GF-D8 (cell line): ENCODE measurements at places on chromosomes 11 and 22.
A peak's percentile ranks its signal among the peaks of the same experiment; 100 is the strongest.

DNA sequence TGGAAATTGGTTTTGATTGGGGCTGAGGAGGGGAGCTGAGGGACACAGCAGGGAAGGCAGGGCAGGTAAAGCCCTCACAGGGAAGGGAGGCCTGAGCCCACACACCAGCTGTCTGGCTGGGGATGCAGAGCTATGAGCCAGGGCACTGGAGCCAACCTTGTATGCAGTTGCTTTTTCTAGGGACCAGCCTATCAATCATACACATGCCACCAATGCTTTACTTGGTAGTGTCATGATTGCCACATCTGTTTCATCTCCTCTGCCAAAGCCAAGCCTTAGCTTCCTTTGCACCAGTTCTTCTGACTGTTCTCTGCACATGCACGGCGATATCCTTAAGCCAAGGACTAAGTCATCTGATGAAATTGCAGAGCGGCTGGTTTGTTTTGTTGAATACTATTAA, 207.1 kb upstream of the PLET1 start:
- no peak for DNase-seq

DNA sequence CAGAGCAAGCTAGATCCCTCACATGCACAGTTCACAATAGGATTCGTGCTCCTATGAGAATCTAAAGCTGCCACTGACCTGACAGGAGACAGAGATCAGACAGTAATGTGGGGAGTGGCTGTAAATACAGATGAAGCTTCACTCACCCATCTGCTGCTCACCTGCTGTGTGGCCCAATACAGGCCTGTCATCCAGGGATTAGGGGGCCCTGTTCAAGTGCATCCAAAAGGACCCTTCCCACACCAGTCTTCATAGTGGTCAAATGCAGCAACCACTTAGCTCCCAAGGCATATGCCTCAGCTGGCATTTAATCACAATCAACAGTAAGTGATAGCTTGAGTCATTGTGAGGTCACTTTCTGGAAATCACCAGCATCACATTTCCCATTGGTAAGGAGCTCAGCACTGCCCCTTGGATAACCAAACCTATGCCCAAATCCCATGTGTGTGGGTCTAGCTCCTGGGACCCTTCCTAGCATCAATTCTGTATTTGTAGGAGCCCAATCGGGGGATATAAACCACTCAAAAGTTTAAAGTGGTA, 65.6 kb downstream of the OR4C45 start:
- no peak for DNase-seq

GRCh38 chr22:44536411-44536810, 38.4 kb upstream of the RTL6 start:
- no peak for DNase-seq

- no peak for DNase-seq
These were observed 43.3 kb downstream of the PARVA start for GRCh38 chr11:12420706-12421105.

DNA sequence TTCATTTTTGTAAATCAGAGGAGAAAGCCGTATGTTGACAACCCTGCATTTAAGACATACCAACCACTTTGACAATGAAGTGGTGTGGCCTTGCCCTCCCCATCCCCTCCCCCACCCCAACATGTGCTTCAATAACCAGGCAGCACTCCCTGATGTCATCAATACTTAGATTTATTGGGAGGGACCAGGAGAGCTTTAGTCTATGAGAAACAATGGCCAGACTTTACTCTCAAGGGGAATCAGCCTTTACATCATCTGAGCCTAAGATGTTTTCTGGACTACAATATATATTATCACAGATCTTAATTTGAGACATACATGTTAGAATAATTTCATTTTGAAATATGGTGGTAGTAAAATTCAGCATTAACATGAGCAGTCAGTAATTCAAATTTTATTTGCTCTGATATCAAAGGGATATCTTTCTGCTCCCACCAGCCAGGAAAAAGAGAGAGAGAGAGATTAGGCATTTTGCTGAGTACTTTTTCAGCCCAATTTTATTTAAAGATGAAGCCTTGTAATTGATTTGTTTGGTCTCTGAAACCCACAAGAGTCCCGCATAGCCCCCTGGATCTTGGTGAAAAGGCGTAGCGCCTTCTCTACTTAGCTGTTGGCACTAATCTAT, 38.1 kb downstream of the PARVA start:
- no peak for DNase-seq

DNA sequence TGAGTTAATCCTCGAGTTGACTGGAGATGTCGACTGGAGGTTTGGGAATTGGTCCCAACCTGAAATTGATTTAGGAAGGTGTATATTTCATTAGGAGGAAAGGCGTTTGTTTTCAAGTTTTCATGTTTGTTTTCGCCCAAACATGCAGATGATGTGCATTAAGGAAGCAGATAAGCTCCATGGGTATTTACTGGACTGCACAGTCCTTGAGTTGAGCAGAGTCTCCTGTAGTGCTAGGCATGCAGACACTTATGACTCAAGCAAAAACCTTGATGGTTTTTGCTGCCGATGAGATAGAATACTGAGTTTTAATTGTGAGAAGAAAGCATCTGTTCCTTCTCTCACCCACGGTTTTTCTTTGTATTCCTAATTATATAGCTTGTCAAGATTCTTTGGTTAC, 27.9 kb downstream of the CABIN1 start:
- DNase-seq = no peak

DNA sequence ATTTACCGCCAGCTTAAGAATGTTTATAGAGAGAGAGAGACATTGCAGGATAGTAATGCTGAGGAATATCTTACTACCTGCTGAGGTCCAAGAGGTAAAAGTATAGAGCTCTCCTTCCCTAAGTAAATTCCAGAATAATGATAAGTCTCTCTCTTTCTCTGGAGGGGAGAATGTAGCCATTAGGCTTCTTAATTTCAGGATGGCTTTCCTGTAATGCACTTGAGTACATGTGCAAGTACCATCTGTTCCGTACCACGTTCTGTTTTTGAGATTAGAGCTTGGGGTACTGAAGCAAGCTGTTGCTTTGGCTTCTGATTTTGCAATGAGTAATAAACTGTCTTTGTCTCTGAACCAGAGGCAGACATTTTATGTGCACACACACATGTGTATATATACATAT, 1314.0 kb downstream of the JRKL start:
- no peak for DNase-seq

DNA sequence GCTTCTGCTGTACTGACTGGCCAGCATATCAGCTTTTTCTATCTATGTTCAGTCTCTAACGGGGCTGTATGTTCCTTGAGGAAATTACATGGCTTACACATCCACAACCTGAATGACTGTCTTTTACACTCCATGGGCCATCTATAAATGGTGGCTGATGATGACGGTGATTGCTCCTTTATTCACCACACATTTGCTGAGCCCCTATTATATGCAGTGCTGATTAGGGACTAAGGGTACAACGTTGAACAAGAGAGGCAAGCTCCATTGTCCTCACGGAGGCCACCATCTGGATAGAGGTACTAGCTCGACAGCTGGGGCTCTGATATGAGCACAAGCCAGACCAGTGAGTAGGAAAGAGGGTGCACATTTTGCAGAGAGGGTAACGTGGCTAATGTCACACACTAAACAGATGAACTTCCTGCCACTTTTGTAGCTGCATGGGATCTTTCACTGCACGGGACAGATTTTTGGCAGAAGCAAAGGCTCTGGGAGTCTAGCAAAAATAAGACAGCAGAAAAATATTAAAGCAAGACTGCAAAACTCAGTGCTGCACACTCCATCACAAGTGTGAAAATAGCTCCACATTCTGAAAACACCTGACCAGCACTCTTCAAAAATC, 30.6 kb downstream of the DRD2 start:
- no peak for DNase-seq

DNA sequence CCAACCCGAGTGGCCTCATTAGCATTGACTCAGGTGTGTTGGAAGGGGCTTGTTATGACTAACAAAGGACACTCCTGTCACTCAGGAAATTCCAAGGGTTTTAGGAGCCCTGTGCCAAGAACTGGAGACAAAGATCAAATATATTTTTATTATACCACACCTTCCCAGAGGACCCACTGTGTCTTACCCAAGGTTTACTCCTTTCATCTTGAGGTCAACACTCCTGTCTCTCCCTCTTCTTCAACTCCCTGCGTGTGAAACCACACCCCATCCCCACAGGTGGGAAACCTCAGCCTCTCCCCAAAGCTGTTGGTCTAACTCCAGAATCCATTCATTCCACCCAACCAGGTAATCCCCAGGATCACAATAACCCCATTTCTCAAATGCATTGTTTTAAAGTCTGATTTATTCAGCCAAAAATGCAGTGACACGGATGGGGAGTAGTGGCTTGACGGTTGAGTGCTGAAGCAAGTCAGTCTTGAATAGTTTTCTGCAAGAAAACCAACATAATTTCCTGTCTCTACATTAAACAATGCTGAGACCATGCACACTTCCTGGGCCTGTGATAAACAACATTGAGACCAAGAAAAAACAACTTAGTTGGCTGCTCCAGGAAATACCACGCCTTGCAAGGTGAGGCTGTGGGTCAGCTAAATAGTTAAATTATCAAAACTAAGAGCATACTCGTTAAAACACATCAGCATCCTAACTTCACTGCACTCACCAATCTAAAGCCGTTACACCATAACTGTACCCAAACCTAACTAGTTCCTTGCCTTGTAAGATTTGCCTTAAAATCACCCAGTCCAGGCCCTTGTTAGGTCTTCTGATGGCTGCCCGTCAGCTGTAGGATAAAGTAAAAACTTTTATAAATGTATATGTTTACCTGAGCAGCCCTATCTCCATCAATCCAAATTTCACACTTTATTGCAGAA, 38.5 kb upstream of the SPON1 start:
- no peak for DNase-seq

GRCh38 chr11:109984634-109985289, 108.4 kb upstream of the ZC3H12C start:
- DNase-seq = peak; percentile 69

DNA sequence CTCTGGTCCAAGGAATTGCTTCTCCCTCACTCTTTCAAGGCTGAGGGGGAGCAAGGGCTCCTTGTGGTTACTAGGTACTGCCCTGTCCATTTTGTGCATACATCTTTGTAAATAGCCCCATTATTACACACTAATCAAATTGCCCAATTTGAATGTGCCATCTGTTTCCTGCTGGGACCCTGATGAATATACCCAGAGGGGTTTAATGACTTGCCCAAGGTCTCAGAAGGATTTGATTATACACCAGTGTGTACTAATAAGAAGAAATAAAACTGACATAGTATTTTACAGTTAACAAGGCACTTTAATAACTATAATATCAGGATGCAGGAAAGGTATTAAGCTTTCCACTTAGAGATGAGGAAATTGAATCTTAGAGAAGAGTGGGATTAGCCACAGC, 64.6 kb upstream of the PTPRJ start:
- no peak for DNase-seq

DNA sequence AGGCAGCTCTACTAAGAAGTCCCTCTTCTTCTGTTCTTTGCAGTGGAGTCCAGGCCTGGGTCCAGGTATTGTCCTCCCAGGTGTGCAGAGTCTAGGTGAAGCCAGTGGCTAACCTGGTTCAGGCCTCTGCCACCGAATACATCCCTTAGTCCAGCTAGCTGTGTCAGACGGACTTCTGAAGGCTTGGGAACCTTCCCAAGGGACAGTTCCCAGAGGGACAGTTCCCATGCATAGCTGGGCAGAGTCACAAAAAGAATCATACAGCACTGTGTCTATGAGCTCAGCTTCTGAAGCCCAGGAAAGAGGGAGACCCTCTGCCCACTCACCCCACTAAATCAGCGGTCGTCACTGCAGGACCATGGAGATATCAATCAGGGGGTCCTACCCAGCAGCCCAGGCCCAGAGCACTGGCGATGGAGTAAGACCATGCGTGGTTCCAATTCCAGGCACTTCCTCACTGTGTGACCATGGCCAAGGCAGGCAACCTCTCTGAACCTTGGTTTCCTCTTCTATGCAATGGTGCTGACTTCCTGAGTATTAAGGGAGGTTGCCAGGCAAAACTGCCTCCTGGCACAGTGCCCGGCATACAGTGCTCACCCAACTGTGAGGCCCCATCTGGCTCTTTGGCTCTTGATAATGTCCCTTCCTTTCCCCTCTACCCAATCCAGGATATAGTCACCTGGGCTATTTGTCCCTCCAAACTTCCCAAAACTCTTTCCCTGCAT, 3.4 kb downstream of the MS4A10 start:
- DNase-seq = no peak

GRCh38 chr11:79486242-79486984, 45.6 kb upstream of the TENM4 start:
- no peak for DNase-seq
